ENCODE measurements at places on chromosomes 5 and 9.
A peak's percentile ranks its signal among the peaks of the same experiment; 100 is the strongest.

- DNase-seq: no peak
These were observed 283.1 kb upstream of the RGMB start for GRCh38 chr5:98490348-98490747.

DNA sequence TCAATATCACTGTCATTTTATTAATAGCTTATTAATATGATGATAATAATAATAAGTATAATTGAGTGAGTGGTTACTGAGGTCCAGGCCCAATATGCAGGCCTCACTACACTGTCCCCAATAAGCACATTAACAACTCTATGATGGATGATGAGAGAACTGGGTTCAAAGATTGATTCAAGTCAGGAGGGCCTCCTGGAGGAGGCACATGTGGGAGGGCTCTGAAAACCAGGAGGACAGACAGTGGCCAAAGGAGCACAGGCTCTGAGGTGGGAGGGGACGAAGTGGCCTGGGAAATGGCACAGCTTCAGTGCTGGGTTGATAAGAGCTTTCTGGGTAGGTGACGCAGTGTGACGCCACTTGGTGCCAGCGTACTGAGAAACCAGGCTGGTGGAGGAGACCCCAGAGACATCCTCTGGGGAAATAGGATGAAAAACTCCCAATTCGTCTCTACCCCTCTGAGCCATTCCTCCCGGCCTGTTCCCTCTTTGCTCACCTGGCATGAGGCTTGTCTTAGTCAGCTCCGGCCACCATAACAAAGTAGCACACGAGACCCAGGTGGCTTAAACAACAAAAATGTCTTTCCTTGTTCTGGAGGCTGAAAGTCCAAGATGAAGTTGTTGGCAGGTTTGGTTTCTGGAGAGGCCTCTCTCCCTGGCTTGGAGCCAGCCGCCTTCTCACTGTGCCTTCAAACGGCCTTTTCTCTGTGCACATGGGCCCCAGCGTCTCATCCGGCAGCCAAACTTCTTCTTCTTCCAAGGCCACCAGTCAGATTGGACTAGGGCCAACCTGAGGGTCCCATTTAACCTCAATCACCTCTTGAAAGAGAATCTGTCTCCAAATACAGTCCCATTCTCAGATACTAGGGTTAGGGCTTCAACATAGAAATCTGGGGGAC is 31.6 kb downstream of the NTNG2 start:
- DNase-seq: no peak

- DNase-seq: no peak
These were observed 15.7 kb downstream of the USP20 start for GRCh38 chr9:129850821-129851550.

DNA sequence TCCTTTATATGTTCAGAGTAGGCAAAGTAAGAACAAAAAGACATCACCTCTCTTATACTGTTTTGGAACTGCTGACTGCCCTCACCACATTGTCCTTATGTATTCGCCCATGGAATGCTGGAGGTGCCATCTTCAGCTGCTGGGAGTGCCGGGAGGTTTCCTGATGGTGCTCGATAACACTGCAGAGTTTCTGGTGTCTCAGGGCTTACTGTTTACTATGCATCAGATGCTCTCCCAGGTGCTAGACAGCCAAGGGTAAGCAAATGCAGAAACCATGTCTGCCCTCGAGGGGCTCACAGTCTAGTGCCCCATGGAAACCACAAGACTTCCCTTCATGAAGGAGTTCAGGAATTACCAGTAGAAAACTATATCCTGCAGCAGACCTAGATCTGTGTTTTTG is 70.1 kb upstream of the SMIM23 start:
- no peak for DNase-seq

GRCh38 chr5:159835548-159835947 is 80.7 kb upstream of the ADRA1B start:
- no peak for DNase-seq

- no peak for DNase-seq
These were observed 45.8 kb downstream of the PLPP7 start for GRCh38 chr9:131335368-131335755.

DNA sequence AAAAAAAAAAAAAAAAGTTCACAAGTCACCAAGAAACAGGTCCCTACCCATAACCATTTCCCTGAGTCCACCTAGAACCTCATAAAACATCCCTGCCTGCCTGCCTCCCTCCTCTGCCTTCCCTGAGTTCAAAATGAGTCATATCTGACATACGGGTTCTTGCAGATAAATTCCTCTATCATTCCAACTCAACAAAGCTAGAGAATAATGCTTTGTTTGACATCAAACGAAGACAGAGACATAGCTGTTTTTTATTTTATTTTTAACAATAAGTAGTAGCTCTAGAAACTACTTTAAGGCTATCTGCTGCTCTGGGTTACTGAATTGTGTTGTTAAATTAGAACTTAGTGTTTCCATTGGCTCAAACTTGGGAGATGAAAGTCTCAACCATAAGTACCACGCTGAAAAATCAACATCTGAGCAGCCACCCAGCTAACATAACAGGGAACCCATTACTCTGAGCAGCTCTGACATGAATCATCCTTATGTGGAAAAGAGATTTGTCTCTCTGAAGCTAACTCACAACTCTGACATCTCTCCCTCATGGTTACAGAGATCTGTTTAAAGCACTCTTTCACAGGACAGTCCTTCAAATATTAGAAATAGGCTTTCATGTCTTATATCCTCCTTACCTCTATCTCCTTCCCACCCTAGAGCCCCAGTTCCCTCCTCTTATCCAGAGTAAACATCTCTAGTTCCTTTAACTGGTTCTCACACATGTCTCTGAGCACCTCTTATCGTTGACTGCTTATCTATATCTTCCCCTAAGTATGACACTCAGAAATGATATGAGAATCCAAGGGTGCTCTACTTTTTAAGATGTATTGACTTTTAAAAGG is 12.1 kb downstream of the TMEM245 start:
- no peak for DNase-seq

DNA sequence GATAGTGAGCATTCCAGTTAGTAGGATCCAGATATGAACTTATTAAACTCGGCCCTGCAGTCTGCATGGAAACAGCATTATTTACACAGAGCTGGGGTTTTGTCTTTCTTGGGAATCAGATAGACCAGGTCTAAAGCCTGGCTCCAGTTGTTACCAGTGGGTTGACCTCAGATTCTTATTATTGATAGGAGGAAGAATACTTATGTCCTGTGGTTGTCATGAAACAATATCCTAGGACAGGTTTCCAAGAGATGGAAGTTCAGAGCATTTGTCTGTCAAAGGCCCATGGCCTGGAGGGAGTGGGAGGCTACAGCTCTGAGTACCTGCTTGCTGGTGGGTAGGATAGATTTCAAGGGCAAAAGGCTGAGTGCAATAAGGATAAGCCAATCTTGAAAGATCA is 129.2 kb downstream of the BOD1 start:
- DNase-seq: no peak

DNA sequence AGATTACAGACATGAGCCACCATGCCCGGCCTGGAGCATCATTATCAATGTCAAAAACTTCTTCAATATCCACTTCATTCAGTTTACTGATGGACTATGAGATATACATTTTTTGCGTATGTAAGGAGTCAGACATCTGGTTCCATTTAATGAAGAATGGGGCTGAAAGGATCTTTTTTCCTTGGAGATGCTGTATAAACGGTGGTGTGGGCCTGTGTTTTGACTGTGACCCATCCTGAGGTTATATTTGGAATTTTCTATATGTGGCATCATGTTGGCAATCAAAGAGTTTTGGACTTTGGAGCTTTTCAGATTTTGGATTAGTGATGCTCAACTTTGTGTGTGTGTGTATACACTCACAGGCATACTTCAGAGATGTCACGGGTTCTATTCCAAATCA is 85.7 kb upstream of the FBXL17 start:
- no peak for DNase-seq

DNA sequence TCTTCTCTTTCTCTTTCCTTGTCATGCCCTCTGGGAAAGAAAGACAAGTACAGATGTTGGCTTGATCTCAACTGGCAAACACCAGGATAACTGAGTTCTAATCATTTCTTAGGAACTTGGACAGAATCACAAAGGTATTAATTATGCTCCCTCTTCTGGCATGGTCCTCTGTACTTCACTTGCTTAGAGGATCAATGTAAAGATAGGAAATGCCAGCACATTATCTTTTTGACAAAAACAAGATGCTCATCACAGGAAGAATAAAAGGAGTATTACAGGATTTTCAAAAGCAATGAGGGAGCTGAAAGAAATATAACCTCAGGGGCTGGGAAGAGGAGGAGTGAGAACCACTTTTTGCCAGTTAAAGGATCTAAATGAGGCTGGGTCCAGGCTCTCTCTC is 70.6 kb downstream of the LHFPL2 start:
- no peak for DNase-seq

GRCh38 chr9:124105266-124105665 is 93.7 kb downstream of the LHX2 start:
- no peak for DNase-seq

DNA sequence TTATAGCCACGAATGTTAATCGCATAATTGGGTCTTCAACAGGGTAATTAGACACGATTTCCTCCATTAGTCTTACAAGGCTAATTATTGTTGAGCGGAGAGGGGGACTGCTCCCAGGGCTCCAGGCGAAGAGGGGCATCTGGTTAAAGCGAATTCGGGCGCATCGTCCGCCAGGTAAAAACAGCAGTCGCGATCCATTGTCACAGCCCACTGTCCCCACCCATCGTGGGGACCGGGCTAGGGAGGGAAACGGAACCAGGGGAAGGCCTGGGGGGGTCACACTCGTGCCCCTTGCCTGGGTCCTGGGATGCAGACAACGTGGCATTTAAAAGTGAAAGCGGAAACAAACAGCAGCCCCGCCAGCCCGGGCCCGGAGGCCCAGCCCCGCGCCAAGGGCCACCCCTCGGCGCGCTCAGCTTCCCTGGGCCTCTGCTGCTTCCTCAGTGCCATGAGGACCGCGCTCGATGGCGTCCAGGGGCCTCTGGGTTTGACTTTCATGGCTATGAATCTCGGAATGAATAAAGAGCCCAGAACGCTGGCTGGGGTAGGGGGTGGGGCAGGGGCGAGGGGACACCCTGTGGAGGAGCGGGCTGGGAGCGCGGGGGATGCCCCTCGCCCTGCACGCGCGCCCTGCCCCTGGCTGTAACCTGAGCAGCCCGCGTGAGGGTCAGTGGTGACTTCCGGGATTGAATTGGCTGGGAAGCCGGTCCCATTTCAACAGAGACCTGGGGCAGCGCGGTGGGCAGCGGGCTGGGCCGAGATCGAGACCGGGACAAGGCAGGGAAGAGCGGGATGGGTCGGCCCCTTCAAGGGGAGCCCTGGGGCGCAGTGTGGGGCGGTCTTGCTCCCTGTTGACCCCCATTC is 99.9 kb downstream of the GTF3C4 start:
- DNase-seq: peak; percentile 63

GRCh38 chr9:68426755-68427154 is 70.3 kb downstream of the PGM5 start:
- DNase-seq: no peak

DNA sequence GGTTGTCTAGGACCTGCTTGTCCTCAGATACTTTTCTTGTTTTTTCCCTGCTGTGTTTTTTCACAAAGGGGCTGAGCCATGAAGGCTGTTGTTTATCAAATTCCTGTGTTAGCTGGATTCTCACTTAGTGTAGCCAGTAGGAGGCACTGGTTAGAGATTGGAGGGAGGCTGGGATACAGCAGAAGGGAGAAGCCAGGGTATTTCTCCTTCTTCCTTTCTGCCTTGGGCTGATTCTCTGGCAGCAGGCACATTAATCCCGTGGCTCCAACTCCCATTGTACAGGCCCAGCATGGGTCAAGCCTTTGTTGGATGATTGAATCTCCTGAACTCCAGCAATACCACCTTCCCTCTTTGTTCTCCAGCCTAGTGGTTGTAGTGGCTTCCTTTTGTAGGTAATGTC is 46.4 kb upstream of the FAM170A start:
- DNase-seq: no peak

GRCh38 chr9:70318002-70318401 is 59.2 kb downstream of the SMC5 start:
- no peak for DNase-seq

GRCh38 chr5:163306421-163306820 is 131.0 kb upstream of the CCNG1 start:
- no peak for DNase-seq

GRCh38 chr5:135450952-135451351 is 1.2 kb downstream of the TIFAB start:
- no peak for DNase-seq

DNA sequence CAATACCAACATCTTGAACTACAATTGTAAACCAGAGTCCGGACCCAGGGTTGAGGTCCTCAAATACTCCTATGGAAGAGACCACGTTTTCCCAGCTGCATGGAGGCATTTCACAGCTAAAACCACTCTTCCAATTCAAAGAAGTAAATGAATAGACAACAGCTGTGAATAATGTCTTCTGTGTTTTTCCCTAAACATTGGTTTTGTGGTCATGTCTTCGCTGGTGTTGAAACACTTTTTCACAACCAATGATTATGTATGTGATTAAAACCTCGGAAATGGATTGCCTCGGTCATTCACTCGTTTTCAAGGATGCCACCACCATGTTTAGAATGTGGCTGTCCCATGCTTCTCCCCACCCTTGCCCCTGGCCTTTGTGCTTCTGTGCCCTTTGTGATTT is 9.4 kb upstream of the TENT4A start:
- DNase-seq: no peak

GRCh38 chr5:175343308-175343707 is 100.7 kb downstream of the DRD1 start:
- DNase-seq: no peak

DNA sequence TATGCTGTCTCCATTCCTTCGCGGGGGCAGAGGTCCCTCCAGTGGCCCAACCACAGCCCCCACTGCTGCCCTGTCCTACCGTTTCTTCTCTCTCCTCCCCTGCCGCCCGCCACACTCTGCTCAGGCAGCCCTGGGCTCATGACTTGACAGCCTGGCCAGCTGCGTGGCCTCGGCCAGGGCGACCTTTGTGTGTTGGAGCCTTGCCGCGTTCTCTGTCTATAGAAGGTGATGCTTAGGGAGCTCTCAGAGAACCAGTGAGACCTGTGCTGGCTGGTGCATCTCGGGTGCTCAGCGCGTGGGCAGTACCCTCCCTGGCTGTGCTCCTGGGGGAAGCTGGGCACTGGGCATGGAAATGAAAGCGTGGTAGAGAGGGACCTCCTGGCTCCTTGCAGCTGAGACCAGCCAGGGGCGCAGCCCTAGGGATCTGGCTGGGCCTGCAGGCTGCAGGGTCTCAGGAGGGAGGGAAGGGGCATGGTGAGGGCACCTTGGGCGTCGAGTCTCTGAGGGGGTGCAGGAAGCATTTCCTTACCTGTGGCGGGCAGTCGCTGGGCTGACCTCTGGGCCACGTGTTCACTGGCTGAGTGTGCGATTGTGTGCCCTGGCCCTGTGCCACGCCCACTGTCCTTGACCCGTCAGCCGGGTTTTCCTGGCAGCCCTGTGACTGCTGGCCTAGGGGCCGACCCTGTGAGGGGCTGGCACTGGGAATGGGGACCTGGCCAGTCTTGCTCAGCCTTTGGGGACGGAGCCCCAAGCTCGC is 50.3 kb downstream of the RXRA start:
- no peak for DNase-seq

GRCh38 chr5:176573564-176574296 is 24.6 kb downstream of the CDHR2 start:
- DNase-seq: peak; percentile 87

DNA sequence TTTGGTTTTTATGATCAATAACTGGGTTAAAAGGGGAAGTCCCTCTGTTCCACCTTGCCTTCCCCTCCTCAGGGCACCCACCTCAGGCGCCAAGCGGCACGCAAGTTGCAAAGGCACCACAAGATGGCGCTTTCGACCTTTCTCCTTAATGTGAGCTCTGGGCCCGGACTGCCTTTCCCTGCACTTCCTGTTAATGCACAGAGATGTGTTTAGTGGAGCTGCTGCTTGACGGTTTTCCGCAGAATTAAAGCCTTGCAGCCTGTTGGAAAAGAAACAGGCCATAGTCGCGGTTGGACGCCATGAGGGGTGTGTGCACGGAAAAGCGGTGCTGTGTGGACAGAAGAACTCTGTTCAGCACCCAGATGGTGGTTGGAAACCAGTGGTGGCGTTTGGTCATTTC is 17.9 kb downstream of the CXCL14 start:
- DNase-seq: peak; percentile 68

Data from stimulated activated CD4-positive, alpha-beta T cell treated with anti-CD3 and anti-CD28 coated beads, Interleukin-2, amount 100 ng/mL, for 24 hours (primary cell).